ENCODE measurements at places on chromosomes 2 and 18. TPM values are rescaled to one million over a fixed set of nuclear protein-coding genes. Genes with fewer than 3 reads are reported as not detected.

GRCh38 chr18:66168685-66169235, 417.9 kb downstream of the CDH7 start:
- no peak overlapping the region for H3K4me3 ChIP-seq
- no peak for DNase-seq
- no peaks in the 10 kb centered on the region for H3K27me3 ChIP-seq
- no peaks in the 10 kb centered on the region for H3K36me3 ChIP-seq
- no peak overlapping the region for H3K27ac ChIP-seq

- peaks cover 19% of the 10 kb centered on the region for H3K36me3 ChIP-seq
- H3K27me3 ChIP-seq, result no peaks in the 10 kb centered on the region
- DNase-seq, result no peak
- no peak overlapping the region for H3K27ac ChIP-seq
- peaks cover 13% of the 10 kb centered on the region for H3K4me1 ChIP-seq
These were observed 2.2 kb downstream of the RALBP1 start for GRCh38 chr18:9477509-9477908.

DNA sequence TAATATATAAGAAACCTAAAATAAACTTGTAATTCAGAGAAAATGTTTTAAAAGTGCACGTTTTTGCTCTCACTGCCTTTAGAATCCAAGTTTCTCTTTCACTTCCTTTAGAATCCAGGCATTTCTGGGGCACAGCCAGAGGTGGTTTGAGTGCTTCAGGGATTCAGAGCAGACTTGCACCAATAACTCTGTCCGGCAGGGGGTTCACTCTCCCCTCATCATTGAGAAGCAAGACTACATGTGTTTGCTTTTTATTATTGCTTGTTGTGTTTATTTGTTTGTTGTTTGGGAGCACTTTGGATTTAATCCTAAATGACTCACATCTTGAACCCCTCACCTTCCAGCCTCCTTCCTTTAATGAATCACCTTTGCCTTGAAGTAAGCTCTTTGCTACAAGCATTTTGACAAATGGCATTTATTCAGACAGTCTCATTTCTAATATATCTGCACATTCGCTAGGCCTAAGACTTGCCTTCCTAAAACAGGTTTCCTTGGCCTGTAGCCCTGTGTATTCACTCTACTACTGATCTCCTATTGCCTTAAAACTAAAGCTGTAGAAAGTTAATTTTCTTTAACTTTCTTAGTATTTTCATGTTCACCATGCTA, 233.5 kb upstream of the ATP5MC3 start:
- H3K36me3 ChIP-seq, result no peaks in the 10 kb centered on the region
- peak; percentile 59 for DNase-seq
- no peak overlapping the region for H3K4me3 ChIP-seq
- 0 out of 2 replicates have a peak, but pooled peaks cover 3% of the 10 kb centered on the region for H3K27me3 ChIP-seq

GRCh38 chr2:29218550-29219125, 103.4 kb downstream of the CLIP4 start:
- DNase-seq, result no peak
- H3K27ac ChIP-seq, result no peak overlapping the region
- H3K4me3 ChIP-seq, result no peak overlapping the region
- H3K4me1 ChIP-seq, result no peaks in the 10 kb centered on the region
- H3K36me3 ChIP-seq, result no peaks in the 10 kb centered on the region
- no peaks in the 10 kb centered on the region for H3K27me3 ChIP-seq

The PRADC1 gene
- 45.8 TPM for total RNA-seq

GRCh38 chr2:46561731-46562450, 82.5 kb downstream of the TMEM247 start:
- H3K27ac ChIP-seq, result no peak overlapping the region
- H3K4me1 ChIP-seq, result peaks cover 4% of the 10 kb centered on the region
- DNase-seq, result no peak
- no peak overlapping the region for H3K4me3 ChIP-seq
- H3K36me3 ChIP-seq, result peaks cover 17% of the 10 kb centered on the region
- no peaks in the 10 kb centered on the region for H3K27me3 ChIP-seq

- no peaks in the 10 kb centered on the region for H3K27me3 ChIP-seq
- peaks cover 23% of the 10 kb centered on the region for H3K4me1 ChIP-seq
- no peak overlapping the region for H3K27ac ChIP-seq
- H3K36me3 ChIP-seq, result peaks cover 23% of the 10 kb centered on the region
These were observed 5.0 kb downstream of the SOWAHC start for GRCh38 chr2:109619032-109619615.

- peaks cover 58% of the 10 kb centered on the region for H3K4me1 ChIP-seq
- DNase-seq, result no peak
- no peaks in the 10 kb centered on the region for H3K27me3 ChIP-seq
- H3K4me3 ChIP-seq, result no peak overlapping the region
- no peak overlapping the region for H3K27ac ChIP-seq
These were observed 253.9 kb downstream of the AGAP1 start for GRCh38 chr2:235747786-235748091.

The MLPH gene
- total RNA-seq, result not detected

DNA sequence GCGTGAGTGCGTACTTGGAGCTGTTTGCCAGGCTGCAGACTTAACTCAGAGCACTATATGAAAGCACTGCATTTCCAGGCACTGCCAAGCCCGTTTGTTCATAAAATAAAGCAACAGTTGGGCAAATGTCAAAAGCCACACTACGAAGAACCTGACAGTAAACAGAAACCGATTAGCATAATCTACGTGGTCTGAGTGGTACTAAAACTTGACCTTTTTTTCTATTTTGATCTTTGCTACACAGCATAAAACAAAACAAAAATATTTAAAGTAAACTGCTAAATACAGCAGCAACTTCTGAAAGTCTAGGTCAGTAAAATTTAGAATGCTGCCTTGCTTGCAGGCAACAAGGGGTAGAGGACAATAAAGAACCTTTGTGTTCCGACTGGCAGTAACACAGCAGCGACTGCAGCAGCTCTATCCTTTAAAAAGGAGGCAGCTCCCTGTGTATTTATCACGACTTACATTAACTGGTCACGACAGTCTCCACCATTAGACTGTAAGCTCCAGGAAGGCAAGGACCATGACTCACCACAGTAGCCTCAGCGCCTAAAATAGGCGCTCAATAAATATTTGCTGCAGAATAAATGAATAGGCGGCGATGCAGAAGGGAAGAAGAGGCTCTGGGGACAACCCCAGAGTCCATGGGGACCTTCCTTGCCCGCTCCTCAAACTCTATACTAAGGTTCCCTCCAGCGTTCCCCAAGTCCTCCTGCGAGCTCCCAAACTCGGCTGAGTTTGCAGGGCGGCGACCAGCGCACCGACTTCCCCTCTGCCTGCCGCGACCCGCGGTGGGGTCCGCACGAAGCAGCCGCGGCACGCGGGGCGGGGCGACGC, 902 bp downstream of the SS18 start:
- peaks cover 18% of the 10 kb centered on the region for H3K4me1 ChIP-seq
- H3K27me3 ChIP-seq, result no peaks in the 10 kb centered on the region
- H3K36me3 ChIP-seq, result peaks cover 44% of the 10 kb centered on the region
- peak overlapping the region; percentile 89 for H3K4me3 ChIP-seq
- H3K27ac ChIP-seq, result peak overlapping the region; percentile 94
- DNase-seq, result no peak

The AQP4 gene
- not detected for total RNA-seq

DNA sequence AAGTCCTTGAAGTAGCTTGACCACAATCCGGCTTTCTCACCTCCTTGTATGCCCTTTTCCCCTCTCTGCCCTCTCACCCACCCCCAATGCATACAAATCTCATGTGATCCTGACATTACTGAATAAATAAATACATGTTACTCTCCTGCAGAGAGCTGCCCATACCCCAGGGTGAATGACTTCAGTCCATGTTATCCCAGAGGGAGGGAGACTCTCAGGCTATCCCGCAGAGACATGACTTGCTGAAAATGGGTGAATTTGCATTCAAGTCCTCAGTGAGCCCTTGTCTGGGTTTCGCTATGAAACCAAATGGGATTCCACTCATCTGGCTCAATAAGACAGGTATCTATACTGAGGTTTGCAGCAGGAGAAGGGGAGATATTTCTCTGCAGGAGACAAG, 168.5 kb downstream of the FHOD3 start:
- no peaks in the 10 kb centered on the region for H3K27me3 ChIP-seq
- no peaks in the 10 kb centered on the region for H3K36me3 ChIP-seq
- no peak overlapping the region for H3K27ac ChIP-seq
- no peak overlapping the region for H3K4me3 ChIP-seq
- H3K4me1 ChIP-seq, result no peaks in the 10 kb centered on the region

- no peaks in the 10 kb centered on the region for H3K27me3 ChIP-seq
- no peak for DNase-seq
- no peaks in the 10 kb centered on the region for H3K36me3 ChIP-seq
- peak overlapping the region; percentile 98 for H3K27ac ChIP-seq
- peaks cover 39% of the 10 kb centered on the region for H3K4me1 ChIP-seq
These were observed 16.0 kb downstream of the MALL start for GRCh38 chr2:110099471-110100225.

DNA sequence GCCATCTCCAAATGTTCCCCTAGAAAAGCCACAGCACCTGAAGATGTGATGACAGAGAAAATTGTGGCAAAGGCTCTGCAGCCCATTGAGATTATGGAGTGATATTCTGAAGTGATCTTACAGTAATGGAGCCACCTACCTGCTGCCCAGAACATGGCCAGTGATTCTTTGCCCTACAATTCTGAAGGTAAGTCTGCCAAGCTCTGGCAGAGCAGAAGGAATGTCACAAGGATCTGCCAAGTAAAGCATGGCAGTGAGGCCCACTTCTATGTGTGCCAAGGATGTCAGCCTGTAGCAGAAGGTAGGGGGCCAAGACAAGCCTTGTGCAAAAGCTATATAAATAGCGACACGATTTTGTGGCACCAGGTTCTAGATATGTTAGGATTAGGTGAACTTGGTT, 155.1 kb downstream of the RND3 start:
- no peaks in the 10 kb centered on the region for H3K36me3 ChIP-seq
- no peak overlapping the region for H3K4me3 ChIP-seq
- H3K4me1 ChIP-seq, result no peaks in the 10 kb centered on the region

DNA sequence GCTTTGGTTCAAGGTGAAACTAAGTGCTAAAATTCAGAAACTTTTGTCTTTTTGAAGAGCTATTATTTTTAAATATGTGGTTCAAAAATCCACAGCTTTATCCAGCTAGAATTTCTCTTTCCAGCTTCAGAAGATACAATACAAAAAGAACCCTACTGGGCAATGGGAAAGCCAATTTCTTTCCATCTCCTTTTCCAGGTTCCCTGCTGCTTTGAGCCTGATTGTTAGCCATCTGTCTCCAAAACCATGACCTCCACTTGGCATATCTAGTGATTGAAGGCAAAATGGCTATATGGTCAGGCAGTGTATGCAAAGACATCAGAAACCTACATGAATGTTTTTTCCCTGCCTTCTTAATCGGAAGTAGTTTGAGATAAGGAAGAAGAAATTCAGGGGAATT, 134.1 kb downstream of the KCNH7 start:
- no peaks in the 10 kb centered on the region for H3K27me3 ChIP-seq
- no peak overlapping the region for H3K27ac ChIP-seq
- no peaks in the 10 kb centered on the region for H3K4me1 ChIP-seq

The CCDC141 gene
- total RNA-seq, result not detected

DNA sequence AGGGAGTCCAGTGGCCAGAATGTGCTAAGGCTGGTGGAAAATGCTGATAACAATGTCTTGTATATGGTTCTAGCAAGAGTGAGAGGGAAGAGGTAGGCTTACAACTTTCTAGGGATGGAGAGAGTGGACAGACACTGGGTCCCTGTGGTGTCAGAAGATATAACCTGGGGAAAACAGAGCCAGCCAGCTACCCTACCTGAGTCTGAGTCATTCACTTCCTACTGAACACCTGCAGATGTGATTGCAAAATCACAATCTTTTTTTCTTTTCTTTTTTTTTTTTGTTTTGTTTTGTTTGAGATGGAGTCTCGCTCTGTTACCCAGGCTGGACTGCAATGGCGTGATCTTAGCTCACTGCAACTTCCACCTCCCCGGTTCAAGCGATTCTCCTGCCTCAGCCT, 7.3 kb downstream of the TET3 start:
- no peaks in the 10 kb centered on the region for H3K36me3 ChIP-seq
- DNase-seq, result no peak
- no peak overlapping the region for H3K4me3 ChIP-seq
- peaks cover 13% of the 10 kb centered on the region for H3K4me1 ChIP-seq
- no peaks in the 10 kb centered on the region for H3K27me3 ChIP-seq
- no peak overlapping the region for H3K27ac ChIP-seq

GRCh38 chr18:75407468-75408437, 19.8 kb downstream of the SMIM21 start:
- H3K27ac ChIP-seq, result peak overlapping the region; percentile 27
- H3K27me3 ChIP-seq, result no peaks in the 10 kb centered on the region
- no peaks in the 10 kb centered on the region for H3K36me3 ChIP-seq
- no peak overlapping the region for H3K4me3 ChIP-seq
- H3K4me1 ChIP-seq, result peaks cover 31% of the 10 kb centered on the region
- peak; percentile 13 for DNase-seq

The DSC3 gene
- 20.0 TPM for total RNA-seq

The CIB4 gene
- total RNA-seq, result not detected

GRCh38 chr2:168490946-168491605, 35.0 kb downstream of the CERS6 start:
- no peak for DNase-seq
- no peak overlapping the region for H3K27ac ChIP-seq
- H3K27me3 ChIP-seq, result no peaks in the 10 kb centered on the region
- H3K4me1 ChIP-seq, result peaks cover 15% of the 10 kb centered on the region
- H3K36me3 ChIP-seq, result no peaks in the 10 kb centered on the region

The SERPINB10 gene
- 1.7 TPM for total RNA-seq

DNA sequence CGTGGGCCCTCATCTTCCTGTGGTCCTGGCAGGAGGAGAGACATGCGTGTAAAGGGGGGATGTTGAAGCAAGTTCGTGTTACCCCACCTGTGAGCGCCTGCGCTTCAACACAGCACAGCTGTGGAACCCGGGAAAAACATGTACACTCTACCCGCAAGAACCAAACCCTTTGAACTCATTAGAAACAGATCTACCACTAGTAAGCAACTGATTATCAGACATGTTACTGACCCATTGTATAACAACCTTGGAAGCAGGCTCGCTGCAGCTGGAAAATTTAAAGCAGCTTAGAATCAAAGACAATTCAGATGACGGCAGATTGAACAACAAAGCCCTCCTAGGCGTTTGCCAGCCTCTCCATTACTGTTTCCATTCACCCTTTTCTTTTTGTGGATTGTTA, 771.7 kb upstream of the SALL3 start:
- DNase-seq, result no peak
- no peaks in the 10 kb centered on the region for H3K36me3 ChIP-seq
- no peak overlapping the region for H3K27ac ChIP-seq
- H3K4me1 ChIP-seq, result no peaks in the 10 kb centered on the region
- H3K4me3 ChIP-seq, result no peak overlapping the region

DNA sequence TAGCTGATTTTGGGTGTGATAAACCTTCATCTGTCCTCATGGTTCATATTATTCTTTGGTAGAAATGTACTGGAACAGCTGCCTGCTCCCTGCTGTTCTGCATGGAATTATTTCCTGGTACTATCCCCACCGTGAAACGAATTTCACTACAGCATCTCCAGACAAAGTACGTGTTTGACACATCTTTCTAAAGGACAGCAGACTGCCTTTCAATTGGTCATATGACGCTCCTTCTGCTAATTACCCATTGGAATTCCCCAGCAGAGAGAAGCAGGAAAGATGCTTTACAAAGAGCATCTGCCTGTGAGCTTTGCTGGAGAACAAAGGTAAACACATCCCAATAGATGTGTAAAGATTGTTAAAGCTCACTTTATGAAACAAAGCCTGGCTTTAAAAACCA, 4.4 kb upstream of the RFX8 start:
- no peak overlapping the region for H3K27ac ChIP-seq
- no peak overlapping the region for H3K4me3 ChIP-seq
- no peak for DNase-seq
- H3K27me3 ChIP-seq, result no peaks in the 10 kb centered on the region

- no peaks in the 10 kb centered on the region for H3K4me1 ChIP-seq
- H3K36me3 ChIP-seq, result no peaks in the 10 kb centered on the region
- peak; percentile 32 for DNase-seq
- H3K27ac ChIP-seq, result no peak overlapping the region
These were observed 114.4 kb downstream of the CAPN13 start for GRCh38 chr2:30692829-30693275.

Measured in SJSA1 (cell line).